Left kidney (tissue), 8 donors: ENCODE measurements at places on chromosomes 7 and 10.

DNA sequence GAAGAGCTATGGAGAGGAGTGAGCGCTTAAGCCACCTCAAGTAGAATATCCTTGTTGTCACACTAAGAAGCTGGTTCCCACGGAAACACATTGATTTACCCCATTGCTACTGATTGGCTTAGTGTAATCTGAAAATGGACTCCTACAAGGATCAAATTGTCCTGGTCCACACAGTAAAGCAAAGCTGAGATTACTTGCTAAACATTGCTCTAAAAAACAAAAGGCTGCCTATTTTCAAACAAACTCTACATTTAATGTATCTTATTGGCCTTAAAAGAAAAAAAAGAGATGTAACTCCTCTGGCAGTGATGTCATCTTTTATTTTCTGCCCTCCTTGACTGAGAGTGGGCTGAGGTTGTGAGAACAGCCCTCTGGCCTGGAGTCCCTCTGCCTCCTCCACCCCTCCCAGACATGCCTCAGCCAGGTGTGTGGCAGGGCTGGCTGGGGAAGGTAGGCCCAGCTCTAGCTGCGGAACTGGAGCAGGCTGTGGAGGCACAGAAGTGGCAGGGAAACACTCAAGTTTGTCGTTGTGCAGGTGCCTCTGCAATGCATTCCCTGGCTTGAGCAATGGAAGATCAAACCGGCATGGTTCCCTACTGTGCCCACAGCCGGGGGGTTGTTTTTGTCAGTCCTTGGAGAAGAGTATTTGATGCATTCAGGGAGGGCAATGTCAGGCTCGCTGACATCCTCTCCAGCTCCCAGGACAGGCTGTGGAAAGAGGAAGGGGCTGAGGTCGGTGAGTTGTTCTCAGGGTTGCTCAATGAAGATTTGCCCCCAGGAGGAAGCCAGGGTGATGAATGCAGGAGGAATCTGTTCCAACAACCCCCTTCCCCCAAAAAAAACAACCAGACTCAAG lies 9.1 kb downstream of the KLF6 start:
- no peak for DNase-seq

DNA sequence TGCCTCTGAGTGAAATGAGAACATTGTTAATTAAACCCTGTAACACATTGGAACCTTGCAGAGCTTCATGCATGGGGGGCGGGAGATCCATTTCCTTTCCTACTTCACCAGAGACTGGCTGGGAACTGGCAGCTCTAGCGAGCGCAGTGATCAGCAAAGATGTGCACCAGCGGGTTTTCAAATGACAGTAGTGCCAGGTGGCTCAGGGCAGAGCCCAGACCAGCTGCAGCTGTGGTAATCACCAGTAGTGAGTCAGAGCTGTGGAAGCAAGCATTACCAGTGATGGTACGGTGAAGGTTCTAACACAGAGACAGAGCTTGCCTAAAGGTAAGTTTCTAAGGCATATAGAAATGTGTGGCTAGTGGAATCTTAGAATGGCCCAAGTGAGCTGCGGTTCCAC lies 1009.7 kb upstream of the CELF2 start:
- peak; percentile 6 for DNase-seq

DNA sequence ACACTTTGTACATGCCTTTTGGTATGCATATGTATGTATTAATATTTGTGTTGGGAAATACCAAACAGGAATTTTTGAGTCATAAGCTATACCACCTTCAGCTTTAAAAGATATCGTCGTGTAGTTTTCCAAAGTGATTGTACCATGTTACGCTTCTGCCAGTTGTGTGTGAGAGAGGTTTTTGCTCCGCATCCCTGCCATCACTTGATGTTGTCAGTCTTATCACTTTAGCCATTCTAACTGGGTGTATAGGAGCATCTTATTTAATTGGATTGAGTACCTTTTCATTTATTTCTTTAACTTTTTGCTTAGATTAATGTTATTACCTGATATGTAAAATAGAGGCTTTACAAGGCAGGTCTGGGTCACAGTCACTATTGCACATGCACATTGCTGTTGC lies 3.4 kb downstream of the KLHL7 start:
- DNase-seq = no peak

- DNase-seq = no peak
Measured at GRCh38 chr7:34060196-34060947, 155.0 kb downstream of the BMPER start.
